ENCODE measurements at places on chromosomes 1 and 21. TPM values are rescaled to one million over a fixed set of nuclear protein-coding genes. Genes with fewer than 3 reads are reported as not detected.

Gene LCE1A
- total RNA-seq, result not detected

Gene S100A1
- total RNA-seq, result 1.7 TPM

Gene TLCD4
- total RNA-seq, result 12.4 TPM

Gene APCS
- total RNA-seq, result not detected

Gene TPTE
- not detected for total RNA-seq

Gene TAS1R1
- not detected for total RNA-seq

Gene TRAF3IP3
- not detected for total RNA-seq

Measured in melanocyte of skin (primary cell).